ENCODE measurements at places on chromosomes 6 and 20.
A peak's percentile ranks its signal among the peaks of the same experiment; 100 is the strongest.

GRCh38 chr6:163148451-163149278 lies 265.9 kb upstream of the QKI start:
- H3K4me1 ChIP-seq, result no peaks in the 10 kb centered on the region
- no peak for DNase-seq
- no peaks in the 10 kb centered on the region for H3K36me3 ChIP-seq
- no peak overlapping the region for H3K4me3 ChIP-seq
- H3K27ac ChIP-seq, result no peak overlapping the region
- no peaks in the 10 kb centered on the region for H3K27me3 ChIP-seq

DNA sequence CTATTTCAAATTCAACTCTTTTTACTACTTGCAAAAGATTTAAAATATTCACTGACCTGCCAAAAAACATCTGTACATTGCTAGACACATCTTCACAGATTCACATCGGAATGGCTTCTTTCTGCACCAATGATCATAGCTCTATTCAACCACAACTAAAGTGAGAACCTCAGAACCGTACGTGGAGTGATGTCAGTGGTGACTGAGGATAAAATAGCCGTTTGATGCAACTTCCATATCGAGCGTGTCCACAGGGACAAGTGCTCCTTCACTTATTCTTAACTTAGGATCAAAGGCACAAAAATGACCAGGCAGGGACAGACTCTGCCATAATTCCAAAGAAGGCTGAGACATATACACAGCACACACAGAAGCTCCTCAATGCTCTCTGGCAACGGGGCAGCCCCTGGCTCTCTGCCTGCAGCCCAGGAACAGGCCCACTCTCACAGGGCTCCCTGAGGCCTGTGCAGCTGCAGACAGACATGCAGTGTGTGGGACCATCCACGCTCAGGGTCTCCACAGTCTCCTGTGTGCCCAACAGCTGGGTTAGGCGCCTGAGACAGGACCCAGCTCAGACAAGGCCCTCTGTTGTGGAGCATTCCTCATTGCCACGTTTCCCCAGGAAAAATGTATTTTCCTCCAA lies 22.8 kb downstream of the FYN start:
- no peak overlapping the region for H3K27ac ChIP-seq
- H3K4me1 ChIP-seq, result no peaks in the 10 kb centered on the region
- no peak overlapping the region for H3K4me3 ChIP-seq
- DNase-seq, result no peak
- H3K27me3 ChIP-seq, result no peaks in the 10 kb centered on the region
- no peaks in the 10 kb centered on the region for H3K36me3 ChIP-seq

GRCh38 chr6:20479060-20479459 lies 55.2 kb upstream of the CDKAL1 start:
- no peaks in the 10 kb centered on the region for H3K36me3 ChIP-seq
- H3K27me3 ChIP-seq, result no peaks in the 10 kb centered on the region
- H3K27ac ChIP-seq, result no peak overlapping the region
- no peak for DNase-seq
- H3K4me3 ChIP-seq, result no peak overlapping the region

GRCh38 chr6:90691823-90692222 lies 105.0 kb upstream of the MAP3K7 start:
- no peaks in the 10 kb centered on the region for H3K36me3 ChIP-seq
- no peaks in the 10 kb centered on the region for H3K27me3 ChIP-seq
- no peak overlapping the region for H3K4me3 ChIP-seq
- no peak for DNase-seq
- no peak overlapping the region for H3K27ac ChIP-seq
- no peaks in the 10 kb centered on the region for H3K4me1 ChIP-seq

- H3K4me3 ChIP-seq, result no peak overlapping the region
- no peaks in the 10 kb centered on the region for H3K27me3 ChIP-seq
- no peak for DNase-seq
- H3K27ac ChIP-seq, result no peak overlapping the region
Observed at GRCh38 chr6:146289816-146290588, 253.6 kb upstream of the RAB32 start.

DNA sequence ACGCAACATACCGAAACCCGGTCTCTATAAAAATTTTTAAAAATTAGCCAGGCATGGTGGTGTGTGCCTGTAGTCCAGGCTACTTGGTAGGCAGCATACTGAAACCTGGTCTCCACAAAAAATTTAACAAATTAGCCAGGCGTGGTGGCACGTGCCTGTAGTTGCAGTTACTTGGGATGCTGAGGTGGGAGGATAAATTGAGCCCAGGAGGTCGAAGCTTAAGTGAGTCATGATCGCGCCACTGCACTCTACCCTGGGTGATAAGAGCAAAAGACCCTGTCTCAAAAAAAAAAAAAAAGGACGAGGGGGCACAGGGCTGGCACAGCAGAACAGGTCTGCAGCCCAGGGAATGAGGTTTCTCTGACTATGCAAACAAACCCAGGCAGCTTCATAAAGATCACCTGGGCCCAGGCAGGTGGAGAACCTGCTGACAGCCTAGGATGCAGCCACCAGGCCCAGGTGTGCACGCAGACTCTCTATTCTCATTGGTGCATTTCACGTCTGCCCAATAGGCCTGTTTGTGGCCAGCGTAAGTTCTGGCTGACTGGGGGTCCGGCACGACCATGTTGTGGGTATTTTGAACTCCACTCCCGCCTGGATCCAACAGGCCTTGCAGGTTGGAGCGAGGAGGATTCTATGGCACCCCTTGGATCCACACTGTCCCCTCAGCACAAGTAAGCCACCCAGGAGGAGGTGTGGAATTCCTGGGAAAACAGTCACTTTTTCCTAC lies 204.5 kb downstream of the PREX1 start:
- no peak overlapping the region for H3K27ac ChIP-seq
- DNase-seq, result no peak
- no peaks in the 10 kb centered on the region for H3K27me3 ChIP-seq
- H3K4me1 ChIP-seq, result no peaks in the 10 kb centered on the region
- H3K4me3 ChIP-seq, result no peak overlapping the region
- H3K36me3 ChIP-seq, result no peaks in the 10 kb centered on the region

- no peak for DNase-seq
- no peaks in the 10 kb centered on the region for H3K4me1 ChIP-seq
- H3K4me3 ChIP-seq, result no peak overlapping the region
- H3K27me3 ChIP-seq, result no peaks in the 10 kb centered on the region
Observed at GRCh38 chr6:164095056-164095455, 680.5 kb downstream of the QKI start.

DNA sequence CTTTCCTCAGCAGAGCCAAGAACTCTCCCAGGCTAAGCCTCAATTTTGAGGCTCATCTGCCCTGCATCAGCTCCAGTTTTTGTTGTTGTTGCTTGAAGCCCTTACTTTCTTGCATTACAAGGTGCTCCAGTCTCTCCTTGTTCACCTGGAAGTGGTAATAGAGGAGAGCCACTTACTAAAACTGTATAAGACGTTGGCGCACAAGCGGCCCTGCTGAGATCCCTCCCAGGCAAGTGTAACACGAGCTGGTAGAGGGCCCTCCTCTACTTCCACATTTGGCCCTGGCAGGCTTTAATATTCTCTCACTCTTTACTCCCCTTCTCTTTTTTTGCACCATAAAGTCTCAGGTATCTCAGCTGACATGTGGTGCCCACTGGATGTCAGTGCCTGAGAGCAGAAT lies 19.5 kb downstream of the GCM2 start:
- no peak overlapping the region for H3K27ac ChIP-seq
- no peaks in the 10 kb centered on the region for H3K36me3 ChIP-seq
- DNase-seq, result no peak
- no peaks in the 10 kb centered on the region for H3K4me1 ChIP-seq
- no peak overlapping the region for H3K4me3 ChIP-seq

- H3K36me3 ChIP-seq, result no peaks in the 10 kb centered on the region
- no peaks in the 10 kb centered on the region for H3K27me3 ChIP-seq
- no peak overlapping the region for H3K4me3 ChIP-seq
- no peaks in the 10 kb centered on the region for H3K4me1 ChIP-seq
- DNase-seq, result peak; percentile 38
Observed at GRCh38 chr20:37327748-37328147, 18.2 kb upstream of the SRC start.

GRCh38 chr6:114301596-114302219 lies 41.1 kb downstream of the HS3ST5 start:
- DNase-seq, result no peak
- H3K4me3 ChIP-seq, result no peak overlapping the region
- H3K36me3 ChIP-seq, result no peaks in the 10 kb centered on the region
- no peaks in the 10 kb centered on the region for H3K27me3 ChIP-seq

GRCh38 chr6:29976588-29977424 lies 34.5 kb downstream of the HLA-A start:
- H3K36me3 ChIP-seq, result no peaks in the 10 kb centered on the region
- peak overlapping the region; percentile 87 for H3K27ac ChIP-seq
- H3K4me3 ChIP-seq, result peak overlapping the region; percentile 41
- DNase-seq, result peak; percentile 88
- no peaks in the 10 kb centered on the region for H3K27me3 ChIP-seq

DNA sequence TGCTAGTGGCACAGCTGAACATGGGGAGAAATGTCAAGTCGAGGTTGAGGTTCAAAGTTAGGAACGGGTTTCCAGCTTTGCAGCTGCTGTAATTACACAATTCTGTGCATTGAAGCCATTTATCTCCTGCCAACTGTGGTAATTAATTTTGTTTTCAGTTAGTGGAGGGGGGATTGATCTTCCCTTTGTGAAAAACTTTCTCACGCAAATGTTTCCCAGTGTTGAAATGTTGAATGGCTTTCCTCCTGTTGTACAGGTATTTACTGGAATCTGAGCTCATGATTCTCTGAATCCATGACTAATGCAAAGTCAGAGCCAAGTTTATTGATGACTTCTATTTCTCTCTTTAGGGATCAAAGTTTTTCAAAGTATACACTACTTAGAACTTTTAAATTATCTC lies 198.4 kb upstream of the SLC35B3 start:
- H3K4me1 ChIP-seq, result no peaks in the 10 kb centered on the region
- H3K27ac ChIP-seq, result no peak overlapping the region
- DNase-seq, result no peak
- no peaks in the 10 kb centered on the region for H3K27me3 ChIP-seq
- H3K36me3 ChIP-seq, result no peaks in the 10 kb centered on the region

- H3K27me3 ChIP-seq, result no peaks in the 10 kb centered on the region
- H3K36me3 ChIP-seq, result no peaks in the 10 kb centered on the region
- no peak within 1 kb of the TSS for H3K27ac ChIP-seq
- DNase-seq, result no peak
Observed at GRCh38 chr6:32816746-32817204, at the start of gene HLA-DOB. TSS of gene HLA-DOB (minus strand) at chr6:32817002. CDS start at chr6:32816951, 51 bp downstream.

DNA sequence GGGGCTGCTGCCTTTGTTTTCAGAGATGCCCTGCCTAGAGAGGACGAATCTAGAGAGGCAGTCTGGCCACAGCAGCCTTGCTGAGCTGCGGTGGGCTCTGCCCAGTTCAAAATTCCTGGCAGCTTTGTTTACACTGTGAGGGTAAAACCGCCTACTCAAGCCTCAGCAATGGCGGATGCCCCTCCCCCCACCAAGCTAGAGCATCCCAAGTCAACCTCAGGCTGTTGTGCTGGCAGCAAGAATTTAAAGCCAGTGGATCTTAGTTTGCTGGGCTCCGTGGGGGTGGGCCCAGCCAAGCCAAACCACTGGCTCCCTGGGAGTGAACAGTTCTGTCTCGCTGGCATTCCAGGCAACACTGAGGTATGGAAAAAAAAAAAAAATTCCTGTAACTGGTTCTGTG lies 970.9 kb downstream of the TBC1D32 start:
- H3K27me3 ChIP-seq, result no peaks in the 10 kb centered on the region
- H3K4me1 ChIP-seq, result no peaks in the 10 kb centered on the region
- no peak overlapping the region for H3K4me3 ChIP-seq

DNA sequence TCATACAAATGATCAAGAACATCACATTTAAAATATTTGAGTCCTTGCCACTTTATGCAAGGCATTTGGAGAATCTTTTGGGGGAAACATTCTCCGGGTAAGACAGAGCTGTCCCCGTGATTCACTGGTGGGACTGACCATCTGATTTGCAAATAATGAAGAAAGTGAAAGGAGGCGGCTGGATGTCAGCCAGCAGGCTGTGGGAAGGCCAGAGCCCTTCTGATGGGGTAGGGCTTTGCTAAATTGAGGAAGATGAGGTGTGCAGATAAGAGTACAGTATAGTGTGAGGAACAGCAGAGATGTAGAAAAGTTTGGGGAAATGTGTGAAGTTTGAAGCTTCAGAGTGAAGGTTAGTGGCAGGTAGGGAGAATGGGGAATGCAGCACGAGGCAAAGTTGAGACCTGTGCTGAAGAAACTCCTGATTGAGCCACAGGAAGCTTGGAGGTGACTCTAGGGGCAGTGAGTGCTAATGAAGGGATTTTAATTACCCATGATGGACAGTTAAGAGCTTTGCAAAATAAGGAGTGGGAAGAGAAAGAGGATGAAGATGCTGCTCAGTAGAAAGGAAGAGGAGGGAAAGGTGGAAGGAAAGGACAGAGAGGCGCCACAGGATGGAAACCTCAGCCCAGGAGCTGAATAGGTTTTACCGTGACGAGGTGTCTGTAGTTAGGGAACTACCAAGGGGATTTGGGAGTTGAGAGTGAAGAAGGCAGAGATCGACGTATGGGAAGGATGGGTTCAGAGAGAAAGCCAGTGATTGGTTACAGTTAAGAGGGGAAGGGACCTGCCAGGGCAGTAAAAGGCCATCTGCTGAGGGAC lies 68.7 kb downstream of the SNX9 start:
- no peak overlapping the region for H3K4me3 ChIP-seq
- DNase-seq, result no peak
- H3K36me3 ChIP-seq, result no peaks in the 10 kb centered on the region
- H3K27me3 ChIP-seq, result no peaks in the 10 kb centered on the region

DNA sequence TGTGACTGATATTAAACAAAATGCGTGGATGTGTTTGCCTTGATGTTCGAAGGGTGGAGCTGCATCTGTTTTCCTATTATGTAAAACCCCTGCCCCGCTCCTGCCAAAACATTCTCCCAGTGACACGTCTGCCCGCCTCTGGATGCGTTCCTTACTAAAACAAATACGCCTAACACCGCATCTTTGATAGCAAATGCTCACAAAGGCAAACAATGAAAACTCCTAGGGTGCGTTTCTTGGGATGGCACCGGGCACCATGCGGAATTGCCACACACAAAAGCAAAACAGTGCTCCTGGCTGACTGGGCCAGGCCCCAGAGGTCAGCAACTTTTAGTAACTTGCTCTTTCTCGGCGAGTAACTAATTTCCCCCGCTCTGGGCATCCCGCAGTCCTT lies 9.0 kb upstream of the FOXC1 start:
- H3K4me1 ChIP-seq, result no peaks in the 10 kb centered on the region
- no peak overlapping the region for H3K27ac ChIP-seq
- no peak for DNase-seq
- H3K27me3 ChIP-seq, result peaks cover 11% of the 10 kb centered on the region
- no peak overlapping the region for H3K4me3 ChIP-seq

GRCh38 chr6:9761220-9761619 lies 653.7 kb downstream of the TFAP2A start:
- no peak overlapping the region for H3K4me3 ChIP-seq
- no peaks in the 10 kb centered on the region for H3K4me1 ChIP-seq
- DNase-seq, result no peak
- no peak overlapping the region for H3K27ac ChIP-seq

GRCh38 chr6:127117979-127118297 lies 533 bp upstream of the RSPO3 start:
- no peaks in the 10 kb centered on the region for H3K4me1 ChIP-seq
- peaks cover 7% of the 10 kb centered on the region for H3K27me3 ChIP-seq
- DNase-seq, result no peak
- H3K36me3 ChIP-seq, result no peaks in the 10 kb centered on the region
- H3K27ac ChIP-seq, result no peak overlapping the region
- no peak overlapping the region for H3K4me3 ChIP-seq

- H3K27ac ChIP-seq, result no peak overlapping the region
- H3K27me3 ChIP-seq, result no peaks in the 10 kb centered on the region
- H3K4me1 ChIP-seq, result no peaks in the 10 kb centered on the region
- H3K36me3 ChIP-seq, result no peaks in the 10 kb centered on the region
- no peak for DNase-seq
Observed at GRCh38 chr6:116922853-116923548, 46.0 kb downstream of the RFX6 start.

Data from pancreas (tissue), 10 donors.